Putamen (tissue), 1 donor: ENCODE measurements at places on chromosomes 2 and 18.

- DNase-seq, result no peak
Measured at GRCh38 chr2:46351750-46352138, 54.5 kb downstream of the EPAS1 start.

GRCh38 chr18:78893281-78894032 is 86.2 kb upstream of the SALL3 start:
- DNase-seq, result no peak

GRCh38 chr18:23237524-23238151 is 102.4 kb downstream of the CABLES1 start:
- DNase-seq, result peak; percentile 32

DNA sequence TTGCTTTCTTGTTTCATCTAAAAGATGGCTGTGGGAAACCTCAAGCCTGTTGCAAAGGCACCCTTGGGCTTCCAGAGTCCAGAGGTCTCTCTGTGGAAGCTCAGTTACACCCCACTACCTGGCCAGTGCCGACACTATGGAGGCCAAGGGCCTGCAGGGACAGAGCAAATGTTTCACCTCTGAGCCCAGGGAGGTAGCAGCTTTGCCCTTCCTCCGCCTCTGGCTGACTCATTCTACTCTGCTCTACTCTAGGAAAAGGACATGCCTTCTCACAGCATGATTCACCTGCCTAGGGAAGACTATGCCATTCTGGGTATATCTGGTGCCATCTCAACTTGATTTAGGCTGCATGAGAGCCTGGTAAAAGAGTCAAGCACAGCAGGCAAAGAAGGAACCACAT is 12.2 kb downstream of the MYOM1 start:
- no peak for DNase-seq

- DNase-seq, result no peak
Measured at GRCh38 chr2:82697231-82697630, 1761.8 kb downstream of the SUCLG1 start.

- no peak for DNase-seq
Measured at GRCh38 chr2:60226943-60227342, 326.5 kb downstream of the BCL11A start.

GRCh38 chr2:10045561-10046355 is 2.4 kb downstream of the KLF11 start:
- no peak for DNase-seq

- DNase-seq, result no peak
Measured at GRCh38 chr18:8262221-8262620, 347.0 kb upstream of the RAB12 start.
